ENCODE measurements at places on chromosomes 6 and 20.

DNA sequence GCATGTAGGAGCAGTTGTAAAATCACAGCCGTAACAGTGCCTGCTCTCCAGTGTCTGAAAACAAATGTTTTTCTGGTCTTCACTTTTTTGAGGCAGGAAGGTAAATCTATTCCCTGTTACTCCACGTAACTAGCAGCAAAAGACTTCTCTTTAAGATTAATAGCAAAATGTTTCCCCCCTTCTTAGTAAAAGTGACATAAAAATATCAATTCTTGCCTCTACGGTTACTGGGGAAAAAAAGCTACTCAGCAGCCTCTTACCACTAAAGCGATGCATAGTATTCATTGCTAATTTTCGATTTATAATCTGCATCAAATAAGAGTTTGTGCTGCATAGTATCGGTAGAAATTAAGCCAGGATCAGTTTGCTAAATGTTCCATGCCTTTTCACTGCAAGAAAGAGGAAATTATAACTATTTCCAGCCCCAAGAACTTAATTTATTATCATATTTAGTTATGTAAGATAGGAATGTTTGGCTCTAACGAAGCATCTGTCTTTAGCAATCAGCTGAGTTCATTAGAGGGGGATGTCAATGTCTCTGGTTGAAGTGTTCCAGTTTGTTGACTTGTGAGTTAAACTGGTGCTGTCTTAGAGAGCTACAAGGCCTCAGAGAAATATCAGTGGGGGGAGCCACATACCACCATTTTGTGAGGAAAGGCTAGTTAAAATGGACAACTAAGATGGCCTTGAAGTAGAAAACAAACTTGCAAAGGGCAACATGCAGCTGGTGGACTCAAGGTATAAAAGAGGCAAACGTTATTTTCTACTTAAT, 617 bp upstream of the TSPYL1 start:
- DNase-seq = no peak

DNA sequence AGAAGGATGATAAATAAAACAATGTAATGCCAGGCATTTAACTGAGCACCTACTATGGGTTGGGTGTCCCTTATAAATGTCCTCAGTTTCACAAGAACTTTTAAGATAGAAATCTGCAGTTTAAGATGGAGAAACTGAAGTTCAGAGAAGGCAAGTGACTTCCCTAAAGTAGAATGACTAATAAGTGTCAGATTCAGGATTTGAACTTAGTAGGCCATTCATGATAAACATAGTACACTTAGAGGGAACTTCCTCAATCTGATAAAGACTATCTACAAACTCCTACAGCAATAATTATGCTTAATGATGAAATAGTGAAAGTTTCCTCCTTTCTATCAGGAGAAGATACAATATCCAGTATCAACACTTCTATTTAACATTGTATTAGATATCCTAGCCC, 43.9 kb downstream of the NCR2 start:
- no peak for DNase-seq

DNA sequence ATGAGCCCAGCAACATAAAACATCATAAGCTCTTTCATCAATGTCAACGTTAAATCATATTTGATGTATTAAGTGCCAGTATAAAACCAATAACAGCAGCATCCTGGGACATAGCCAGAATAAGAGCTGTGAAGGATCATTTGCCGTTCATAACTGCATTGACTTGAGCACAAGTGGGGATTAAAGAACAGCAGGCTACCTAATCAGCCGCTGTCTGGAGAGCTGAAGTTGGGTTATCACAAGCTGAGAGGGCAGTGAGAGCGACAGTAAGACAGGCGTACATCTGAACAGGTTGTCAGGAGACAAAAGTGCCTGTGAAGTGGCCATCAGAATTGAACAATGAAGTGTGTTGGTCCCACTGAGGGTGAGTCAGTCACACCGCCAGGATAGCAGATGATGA, 269.6 kb downstream of the GRIK2 start:
- no peak for DNase-seq

DNA sequence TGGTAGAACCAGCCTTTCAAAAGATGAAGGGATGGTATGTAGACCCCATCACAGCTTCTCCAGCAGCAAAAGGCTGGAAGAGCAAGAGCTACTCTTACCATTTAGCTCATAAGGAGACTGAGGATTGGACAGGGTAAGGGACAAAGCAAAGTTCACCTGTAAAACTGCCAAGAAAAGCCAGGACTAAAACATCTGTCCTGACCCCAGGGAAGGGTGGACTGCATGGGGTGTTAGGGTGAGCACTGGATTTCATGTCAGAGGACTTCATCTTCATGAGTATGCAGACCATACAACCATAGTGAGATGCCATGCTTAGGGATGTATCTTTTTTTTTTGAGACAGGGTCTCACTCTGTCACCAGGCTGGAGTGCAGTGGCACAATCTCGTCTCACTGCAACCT, 19.3 kb downstream of the AHCY start:
- no peak for DNase-seq

GRCh38 chr6:70557998-70558397, 8.7 kb upstream of the SDHAF4 start:
- no peak for DNase-seq

- DNase-seq = no peak
Observed at GRCh38 chr6:124546601-124547000, 415.6 kb upstream of the RNF217 start.

GRCh38 chr6:142653710-142654420, 291.1 kb downstream of the HIVEP2 start:
- no peak for DNase-seq

DNA sequence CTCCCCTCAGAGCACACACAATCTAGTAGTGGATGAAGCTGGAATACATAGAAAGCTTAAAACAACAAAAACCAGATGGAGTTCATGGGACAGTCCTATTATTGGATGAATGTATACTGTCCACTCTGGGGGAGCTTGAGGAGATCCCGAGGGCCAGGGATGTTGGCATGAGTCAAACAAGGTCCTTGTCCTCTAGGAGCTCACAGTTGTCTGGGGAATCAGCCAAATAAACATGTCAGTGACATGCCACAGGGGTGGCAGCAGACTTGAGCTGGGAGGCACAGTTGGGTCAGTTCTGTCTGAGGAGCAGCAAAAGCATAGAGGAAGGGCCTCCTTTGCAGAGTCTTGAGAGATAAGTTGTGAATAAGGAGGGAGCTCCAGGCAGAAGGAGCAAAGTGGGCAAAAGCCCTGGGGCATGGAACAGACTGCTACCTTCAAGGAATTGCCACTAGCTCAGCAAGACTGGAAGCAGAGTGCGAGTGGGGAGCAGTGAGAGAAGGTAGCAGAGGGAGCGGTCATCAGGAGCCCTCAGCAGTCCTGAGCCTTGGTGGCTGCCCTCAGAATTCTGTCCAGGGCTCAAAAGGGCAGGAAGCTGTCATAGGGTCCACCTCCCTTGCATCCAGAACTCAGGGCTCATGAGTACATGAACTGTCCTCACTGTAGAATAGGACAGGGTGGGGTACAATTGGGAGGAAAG, 22.1 kb downstream of the L3MBTL1 start:
- no peak for DNase-seq

All from activated naive CD8-positive, alpha-beta T cell treated with anti-CD3 and anti-CD28 coated beads, Interleukin-2, amount 50 U/mL, for 24 hours (primary cell).